Uterus (tissue), 4 donors: ENCODE measurements at places on chromosomes 4 and X. TPM values are rescaled to one million over a fixed set of nuclear protein-coding genes. Genes with fewer than 3 reads are reported as not detected.

XIAP gene
- total RNA-seq = 4.9 TPM

TMPRSS11B gene
- not detected for total RNA-seq

MAP7D2 gene
- not detected for total RNA-seq

TCEAL7 gene
- total RNA-seq = 23.6 TPM

CDKL2 gene
- total RNA-seq = not detected

HDAC6 gene
- total RNA-seq = 25.0 TPM

CDKL5 gene
- total RNA-seq = 9.7 TPM

MGAT4D gene
- not detected for total RNA-seq

FAT4 gene
- total RNA-seq = 112 TPM

SLC6A14 gene
- not detected for total RNA-seq

GAB1 gene
- 50.4 TPM for total RNA-seq

TGIF2LX gene
- not detected for total RNA-seq

CXCL11 gene
- total RNA-seq = not detected

ZMAT1 gene
- total RNA-seq = 3.6 TPM

NR3C2 gene
- total RNA-seq = 10.4 TPM

UBA1 gene
- total RNA-seq = 142 TPM

LINC00632 gene
- 26.5 TPM for total RNA-seq

ABLIM2 gene
- total RNA-seq = 2.2 TPM

SERTM2 gene
- 3.1 TPM for total RNA-seq

DCAF8L2 gene
- not detected for total RNA-seq

DDX60 gene
- 37.2 TPM for total RNA-seq

MBNL3 gene
- 90.2 TPM for total RNA-seq

ARHGAP4 gene
- total RNA-seq = 6.8 TPM

SPIN2A gene
- total RNA-seq = not detected

PLXNB3 gene
- total RNA-seq = 1.5 TPM

TBC1D19 gene
- 16.2 TPM for total RNA-seq

ARAP2 gene
- 21.9 TPM for total RNA-seq

PPP1R2C gene
- not detected for total RNA-seq

PRR27 gene
- not detected for total RNA-seq

ZCCHC18 gene
- total RNA-seq = not detected

PNCK gene
- not detected for total RNA-seq

ARL13A gene
- not detected for total RNA-seq

RENBP gene
- total RNA-seq = 5.9 TPM

POLN gene
- 5.8 TPM for total RNA-seq

ERAS gene
- total RNA-seq = not detected

ADH7 gene
- not detected for total RNA-seq

HS3ST1 gene
- total RNA-seq = 5.0 TPM

IL1RAPL1 gene
- 0.24 TPM for total RNA-seq

GLUD2 gene
- total RNA-seq = 1.5 TPM

GAGE12C gene
- total RNA-seq = not detected

SAGE1 gene
- total RNA-seq = not detected

ENPEP gene
- total RNA-seq = 43.3 TPM

CASP6 gene
- 35.0 TPM for total RNA-seq

TBX22 gene
- total RNA-seq = not detected

SMIM9 gene
- total RNA-seq = not detected

SSX4B gene
- total RNA-seq = not detected

GABRQ gene
- 0.55 TPM for total RNA-seq

TAPT1 gene
- total RNA-seq = 65.5 TPM

BBS12 gene
- total RNA-seq = 6.8 TPM

CD38 gene
- 4.6 TPM for total RNA-seq

TCP11X2 gene
- not detected for total RNA-seq

HPGD gene
- total RNA-seq = 190 TPM

AREG gene
- not detected for total RNA-seq

PDHA2 gene
- total RNA-seq = not detected

OTUD6A gene
- total RNA-seq = not detected

ZAR1 gene
- total RNA-seq = not detected

SULT1B1 gene
- total RNA-seq = 2.1 TPM
